ENCODE measurements at places on chromosomes 6 and 20.

- DNase-seq, result no peak
These were observed 125.0 kb downstream of the FYN start for GRCh38 chr6:111748231-111748647.

- no peak for DNase-seq
These were observed 3.4 kb downstream of the HLA-F start for GRCh38 chr6:29726571-29727194.

GRCh38 chr6:37477656-37478435 is 21.8 kb downstream of the CCDC167 start:
- DNase-seq, result no peak

DNA sequence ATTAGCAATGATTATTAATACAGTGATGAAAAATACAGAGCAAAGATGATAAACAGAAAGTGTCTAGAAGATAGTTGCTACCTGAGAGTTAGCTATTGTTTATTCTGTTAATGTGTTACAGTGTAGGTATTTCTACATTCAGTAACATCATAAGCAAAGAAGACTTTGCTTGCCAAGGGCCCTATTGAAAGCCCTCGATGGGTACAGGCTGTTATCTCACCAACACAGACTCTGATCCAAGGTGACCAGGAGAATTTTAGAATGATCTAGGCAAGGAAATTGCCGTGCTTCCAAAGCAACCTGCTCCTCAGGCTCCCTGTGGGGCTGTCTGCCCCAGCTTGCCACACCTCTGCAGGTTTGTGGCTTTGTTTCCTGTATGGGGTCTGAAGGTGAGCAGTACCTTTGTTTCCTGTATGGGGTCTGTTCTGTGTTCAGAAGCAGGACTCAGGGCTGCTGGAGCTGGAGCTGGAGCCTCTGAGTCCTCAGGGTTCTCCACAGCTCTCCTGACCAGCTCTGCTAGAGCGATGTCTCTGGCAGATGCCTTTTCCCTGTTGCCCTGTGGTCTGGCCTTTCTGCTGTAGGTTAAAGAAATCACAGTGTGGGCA is 32.5 kb downstream of the PHACTR3 start:
- no peak for DNase-seq

DNA sequence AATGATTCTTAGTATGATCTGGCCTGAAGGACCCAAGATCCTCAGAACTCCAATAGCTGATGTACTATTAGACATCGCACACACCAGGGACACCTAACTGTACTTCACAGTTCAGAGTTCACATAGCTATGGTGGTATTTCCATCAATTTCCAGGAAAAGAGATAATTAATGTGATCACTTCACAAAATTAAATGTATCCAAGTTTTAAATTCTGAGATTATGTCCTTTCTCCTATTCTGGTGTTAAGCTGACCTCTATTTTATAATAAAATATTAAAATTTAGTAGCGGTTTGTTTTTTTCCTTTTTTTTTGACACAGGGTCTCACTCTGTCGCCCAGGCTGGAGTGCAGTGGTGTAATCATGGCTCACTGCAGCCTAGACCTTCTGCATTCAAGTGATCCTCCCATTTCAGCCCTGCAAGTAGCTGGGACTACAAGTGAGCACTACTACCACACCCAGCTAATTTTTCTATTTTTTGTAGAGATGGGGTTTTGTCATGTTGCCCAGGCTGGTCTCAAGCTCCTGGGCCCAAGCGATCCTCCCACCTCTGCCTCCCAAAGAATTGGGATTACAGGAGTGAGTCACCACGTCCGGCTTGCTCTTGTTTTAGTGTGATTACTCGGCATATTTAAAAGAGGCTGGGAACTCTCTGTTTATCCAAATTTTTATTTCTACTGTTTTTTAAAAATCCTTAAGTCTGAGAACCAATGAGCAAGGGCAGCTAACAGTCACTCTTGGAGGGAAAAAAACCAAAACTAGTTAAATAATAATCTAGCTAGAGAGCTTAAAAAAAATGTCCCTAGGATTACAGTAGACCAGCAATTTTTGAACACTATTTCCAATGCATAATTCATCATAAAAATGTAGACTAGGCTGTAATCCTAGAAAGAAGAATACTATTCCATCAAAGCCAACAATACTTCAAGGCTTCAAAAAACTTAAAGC is 16.0 kb downstream of the KIF13A start:
- no peak for DNase-seq

DNA sequence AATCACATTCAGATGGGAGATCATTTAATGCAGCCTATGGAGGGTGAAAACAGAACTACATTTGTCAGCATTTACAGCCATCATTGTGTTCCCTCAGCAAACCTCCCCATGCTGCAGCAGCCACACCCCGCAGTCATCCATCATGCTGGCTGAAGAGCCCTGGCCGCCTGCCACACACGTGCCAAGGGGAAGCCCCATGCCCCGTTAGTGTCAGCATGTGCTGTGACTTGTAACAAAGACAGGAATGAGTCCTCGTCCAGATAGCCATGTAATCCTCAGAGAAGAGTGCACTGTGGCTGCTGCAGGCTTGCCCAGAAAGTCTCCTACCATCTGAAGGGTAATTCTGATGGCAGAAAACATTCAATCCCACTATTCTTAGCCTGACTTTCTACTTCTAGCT is 1097.8 kb downstream of the KIF16B start:
- no peak for DNase-seq

- no peak for DNase-seq
These were observed 98.9 kb downstream of the PSMG4 start for GRCh38 chr6:3357678-3358077.

- peak; percentile 55 for DNase-seq
These were observed 44.9 kb upstream of the ID1 start for GRCh38 chr20:31560094-31560745.

DNA sequence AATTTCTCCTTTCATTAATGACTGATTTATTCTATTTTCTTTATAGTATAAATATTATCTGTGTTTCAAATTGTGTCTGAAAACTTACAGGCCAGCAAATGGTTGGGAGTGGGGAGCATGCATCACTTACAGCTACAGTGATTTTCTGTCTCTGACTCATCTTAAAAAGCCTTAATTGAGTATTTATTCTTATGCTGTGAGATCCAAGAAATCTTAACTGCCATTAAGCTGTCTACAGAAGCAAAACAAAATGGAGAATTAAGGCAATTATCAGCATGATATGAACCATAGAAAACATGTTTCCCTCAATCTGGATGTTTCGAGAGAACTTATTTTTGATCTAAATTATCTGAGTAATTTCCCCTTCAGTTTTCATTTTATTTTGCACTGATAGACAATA is 831.2 kb downstream of the KIF16B start:
- DNase-seq, result no peak

- DNase-seq, result no peak
These were observed 193.8 kb downstream of the PLCB4 start for GRCh38 chr20:9262653-9263194.

DNA sequence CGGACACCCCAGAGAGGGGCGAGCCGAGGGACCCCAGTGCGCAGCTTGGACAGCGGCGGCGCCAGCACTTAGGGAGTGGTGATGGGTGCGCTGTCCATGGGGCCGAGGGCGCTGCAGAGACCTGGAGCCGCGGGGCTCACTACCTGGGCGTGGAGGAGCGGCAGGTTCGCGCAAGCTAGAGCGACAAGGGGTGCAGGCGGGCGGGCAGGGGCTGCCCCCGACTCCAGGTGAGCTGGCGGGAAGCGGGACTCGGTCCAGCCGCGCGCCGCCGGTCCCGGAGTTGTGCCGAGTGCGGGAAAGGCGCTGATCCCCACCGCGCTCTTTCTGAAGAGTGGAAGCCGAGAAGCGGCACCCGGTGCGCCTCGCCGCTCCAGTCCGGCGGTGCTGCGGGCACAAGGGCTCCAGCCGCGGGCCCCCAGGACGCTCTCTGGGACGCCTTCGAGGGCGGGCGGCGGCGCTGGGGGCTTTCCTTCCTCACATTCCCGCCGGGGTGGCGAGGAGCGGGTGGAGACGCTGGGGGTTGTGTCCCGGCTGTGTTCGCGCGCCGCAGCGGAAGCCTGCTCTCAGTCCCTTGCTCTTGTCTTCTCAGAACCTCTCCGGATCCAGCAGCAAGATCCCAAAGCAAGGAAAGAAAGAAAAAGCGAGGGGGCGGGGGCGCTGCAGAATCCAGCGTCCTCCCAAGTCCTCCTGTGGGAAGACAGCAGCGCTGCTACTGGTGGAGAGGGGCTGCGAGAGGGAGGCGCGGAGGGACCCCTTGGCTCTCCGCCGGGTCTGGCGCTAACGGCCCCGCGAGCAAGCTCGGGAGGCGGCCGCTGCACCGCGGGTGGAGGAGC is at the start of gene B3GAT2:
TSS of gene B3GAT2 (minus strand) at position 610 of the 833 bp plus-strand sequence. CDS start 631 bp downstream, outside the sequence.
- DNase-seq, result no peak

DNA sequence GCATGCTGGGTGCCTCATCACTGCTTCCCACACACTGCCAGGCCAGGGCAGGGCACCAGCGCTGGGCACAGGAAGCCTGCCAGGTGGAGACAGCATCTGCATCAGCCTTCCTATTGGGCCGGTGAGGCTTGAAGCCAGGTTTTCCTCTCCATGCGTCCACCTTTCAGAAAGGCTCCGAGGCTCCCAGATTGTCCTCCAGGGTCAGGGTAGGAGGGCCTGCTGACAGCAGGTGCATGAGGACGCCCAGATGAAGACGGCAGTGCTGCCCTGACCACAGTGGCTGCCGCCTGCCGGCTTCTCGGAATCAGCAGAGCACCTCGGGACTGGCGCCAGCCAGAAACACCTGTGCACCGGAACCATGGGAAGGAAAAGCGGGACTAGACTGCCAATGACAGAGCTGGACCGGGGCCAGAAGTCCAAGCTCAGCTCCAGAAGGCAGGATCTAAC is 170.5 kb upstream of the CST7 start:
- no peak for DNase-seq

DNA sequence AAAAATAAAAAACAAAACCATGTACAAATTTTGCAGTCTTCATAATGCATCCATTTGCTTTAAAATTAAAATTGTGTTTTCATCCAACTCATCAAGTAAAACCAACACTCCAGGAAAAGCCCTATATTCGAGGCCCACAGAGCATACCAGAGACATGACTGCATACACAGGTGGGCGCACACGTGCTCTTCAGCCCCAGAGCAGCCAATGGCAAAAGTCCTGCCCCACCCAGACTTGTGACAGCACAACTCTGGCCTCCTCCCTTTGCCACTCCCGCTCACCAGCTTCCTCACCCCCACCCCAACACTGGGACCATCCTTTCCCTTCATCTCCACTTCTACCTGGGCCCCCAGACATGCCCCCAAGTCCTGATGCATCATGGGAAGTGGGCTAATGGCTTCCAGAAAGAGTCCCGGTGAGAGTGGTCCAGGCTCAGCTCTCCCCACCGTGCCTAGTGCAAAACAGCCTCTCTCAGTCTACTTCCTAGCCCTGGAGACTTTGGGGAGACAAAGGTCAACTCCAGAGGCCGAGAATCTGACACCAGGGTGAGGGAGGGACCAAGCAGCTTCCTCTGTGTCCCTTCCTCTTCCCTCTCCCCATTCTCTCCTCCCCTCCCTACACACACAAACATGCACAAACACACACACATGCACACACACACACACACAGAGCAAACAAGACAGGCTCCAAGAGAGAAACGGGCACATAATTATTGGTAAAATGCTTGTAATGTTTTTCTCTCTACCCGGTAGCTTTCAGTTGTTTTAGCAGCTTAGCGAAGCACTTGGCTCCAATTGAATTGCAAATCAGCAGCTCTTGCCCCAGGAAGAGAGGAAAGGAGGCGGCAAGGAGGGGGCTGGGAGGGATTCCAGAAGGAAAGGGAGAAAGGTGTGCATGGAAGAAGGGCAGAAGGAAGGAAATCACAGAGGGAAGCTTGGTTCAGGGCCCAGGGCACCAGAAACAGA is 14.3 kb downstream of the GRM4 start:
- DNase-seq, result no peak

DNA sequence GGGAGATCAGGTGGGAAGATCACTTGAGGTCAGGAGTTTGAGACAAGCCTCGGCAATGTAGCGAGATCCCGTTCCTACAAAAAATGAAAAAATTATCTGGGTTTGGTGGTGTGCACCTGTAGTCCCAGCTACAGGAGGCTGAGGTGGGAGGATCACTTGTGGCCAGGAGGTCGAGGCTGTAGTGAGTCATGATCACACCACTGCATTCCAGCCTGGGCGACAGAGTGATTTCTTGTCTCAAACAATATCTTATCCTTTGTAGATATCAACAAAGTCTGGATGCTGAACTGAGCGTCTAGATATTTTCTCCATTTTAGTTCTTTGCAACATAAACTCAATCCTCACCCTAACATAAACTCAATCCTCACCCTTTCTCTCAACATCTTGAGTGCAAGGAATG is 197.6 kb downstream of the DTNBP1 start:
- no peak for DNase-seq

- DNase-seq, result no peak
These were observed 1.7 kb upstream of the RTEL1 start for GRCh38 chr20:63656451-63656850.

- no peak for DNase-seq
These were observed 10.6 kb upstream of the SIRPD start for GRCh38 chr20:1568163-1568490.

- no peak for DNase-seq
These were observed 453 bp downstream of the CEP57L1 start for GRCh38 chr6:109095835-109096084.

- no peak for DNase-seq
These were observed 4.0 kb upstream of the CST1 start for GRCh38 chr20:23754731-23755130.

DNA sequence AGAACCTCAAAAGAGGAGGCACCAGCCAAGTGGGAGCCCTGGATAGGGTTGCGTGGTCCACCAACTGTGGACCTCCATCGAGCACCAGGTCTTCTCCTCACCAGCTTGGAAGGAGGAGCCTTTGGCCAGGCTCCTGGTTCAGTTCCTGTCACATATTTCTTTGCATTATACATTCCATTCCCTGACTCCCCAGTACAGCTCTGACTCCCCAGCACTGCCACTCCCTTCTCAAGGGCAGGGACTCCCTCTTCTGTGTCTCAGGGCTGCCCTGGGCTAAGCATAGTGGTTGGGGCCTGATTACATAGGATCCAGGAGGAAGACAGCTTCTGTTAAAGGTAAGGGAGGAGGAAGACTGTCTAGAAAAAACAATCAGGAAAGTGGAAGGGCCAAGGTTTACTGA is 91.1 kb downstream of the MRPL14 start:
- no peak for DNase-seq

- no peak for DNase-seq
These were observed 56.2 kb upstream of the TULP4 start for GRCh38 chr6:158255989-158256601.
